Stimulated activated CD4-positive, alpha-beta T cell treated with anti-CD3 and anti-CD28 coated beads, TNF-alpha, amount 100 ng/mL, for 4 hours (primary cell): ENCODE measurements at places on chromosomes 4 and X.

- no peak for DNase-seq
These were observed 427.9 kb upstream of the SLIT2 start for GRCh38 chr4:19823781-19824180.

DNA sequence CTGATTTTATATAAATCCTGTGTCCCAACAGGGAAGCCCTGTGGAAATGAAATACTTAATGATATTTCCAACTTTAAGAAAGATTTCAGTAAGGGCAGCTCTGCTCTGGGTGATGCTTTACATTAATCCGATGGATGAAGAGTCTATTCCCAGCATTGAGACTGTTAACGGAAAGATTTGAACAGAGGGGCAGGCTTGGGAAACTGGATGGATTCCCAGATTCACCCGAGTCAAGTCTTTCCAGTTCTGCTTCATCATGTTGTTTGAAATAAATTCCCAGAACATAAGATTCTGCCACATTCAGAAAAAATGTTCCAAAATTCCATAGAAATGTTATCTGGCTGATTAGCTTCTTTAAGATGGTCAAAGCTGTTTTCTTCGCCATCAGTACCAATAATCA lies 246.0 kb downstream of the FBXW7 start:
- DNase-seq = no peak

- DNase-seq = no peak
These were observed 42.0 kb downstream of the FAM149A start for GRCh38 chr4:186146458-186146857.

- DNase-seq = no peak
These were observed 130.0 kb downstream of the ZAR1 start for GRCh38 chr4:48620093-48620492.

- DNase-seq = no peak
These were observed 1.8 kb downstream of the TBC1D1 start for GRCh38 chr4:37892641-37893040.
